Cardiac muscle cell (in vitro differentiated cells and primary cell): ENCODE measurements at places on chromosomes 4 and X. TPM values are rescaled to one million over a fixed set of nuclear protein-coding genes. Genes with fewer than 3 reads are reported as not detected.

- DNase-seq = no peak
These were observed 18.1 kb downstream of the FHL1 start for GRCh38 chrX:136165406-136165805.

GRCh38 chr4:83851261-83852084 lies 315.6 kb downstream of the GPAT3 start:
- DNase-seq = no peak

ARHGAP36 gene
- not detected in 2 replicates for total RNA-seq

ZNF711 gene
- total RNA-seq = 11.4 and 21.8 TPM in 2 replicates

ARSH gene
- not detected in 2 replicates for total RNA-seq

- no peak for DNase-seq
These were observed 74.4 kb upstream of the ATP6AP2 start for GRCh38 chrX:40506201-40506985.

DNA sequence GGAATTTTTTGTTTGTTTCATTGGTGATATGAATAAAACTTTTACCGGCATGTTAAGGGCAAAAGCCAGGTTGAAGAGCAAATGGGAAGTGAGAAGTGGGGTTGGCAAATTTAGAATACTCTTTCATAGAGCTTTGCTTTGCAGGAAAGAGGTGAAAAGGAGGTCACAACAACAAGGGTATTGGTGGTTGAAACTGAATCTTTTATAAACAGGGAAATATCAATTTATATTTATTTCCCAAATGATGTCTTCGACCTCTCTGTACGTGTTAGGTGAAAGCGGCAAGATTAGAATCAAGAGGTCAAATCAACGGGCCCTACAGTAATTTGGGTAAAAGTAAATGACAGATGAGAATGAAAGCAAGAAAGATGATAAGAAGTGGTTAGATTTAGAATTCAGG lies 3.4 kb downstream of the SMR3A start:
- no peak for DNase-seq

- peak; percentile 39 for DNase-seq
These were observed 8.4 kb downstream of the NIPAL1 start for GRCh38 chr4:48025005-48025404.

GRCh38 chr4:23382879-23383278 lies 507.0 kb downstream of the PPARGC1A start:
- no peak for DNase-seq

GRCh38 chrX:31213941-31214340 lies 142.1 kb upstream of the FTHL17 start:
- peak; percentile 28 for DNase-seq

MAGEA1 gene
- total RNA-seq = not detected in 2 replicates

DNA sequence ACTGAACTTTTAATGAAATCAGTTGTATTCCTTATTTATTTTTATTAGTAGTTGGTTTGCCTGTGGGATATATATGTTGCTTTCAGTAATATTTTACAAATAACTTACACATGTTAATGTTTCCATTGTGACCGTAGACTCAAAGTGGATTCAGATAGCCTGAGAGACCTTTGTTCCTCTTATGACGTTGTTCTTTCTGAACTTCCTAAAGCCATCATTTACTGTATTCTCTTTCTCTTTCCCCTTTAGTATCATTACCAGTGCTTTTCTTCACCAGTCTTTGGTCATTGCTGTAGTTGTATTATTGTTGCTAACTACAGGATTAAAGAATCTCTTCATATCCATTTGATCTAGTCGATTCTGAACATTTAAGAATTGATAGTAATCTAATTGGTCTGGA lies 4.3 kb downstream of the STIM2 start:
- no peak for DNase-seq

DNA sequence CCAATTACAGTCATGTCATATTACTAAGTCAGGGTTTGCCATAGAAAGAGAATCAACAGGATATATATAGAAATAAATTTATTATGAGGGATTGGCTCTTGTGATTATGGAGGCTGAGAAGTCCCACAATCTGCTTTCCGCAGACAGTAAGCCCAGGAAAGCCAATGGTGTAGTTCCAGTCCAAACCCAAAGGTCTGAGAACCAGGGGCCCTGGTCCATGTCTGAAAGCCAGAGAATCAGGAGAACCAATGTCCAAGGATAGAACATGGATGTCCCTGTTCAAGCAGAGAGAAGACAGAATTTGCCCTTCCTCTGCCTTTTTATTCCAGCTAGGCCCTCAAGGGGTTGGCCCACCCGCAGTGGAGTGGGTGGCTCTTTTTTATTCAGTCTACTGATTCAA lies 25.6 kb downstream of the FABP2 start:
- no peak for DNase-seq

- DNase-seq = no peak
These were observed 895 bp upstream of the OPN1LW start for GRCh38 chrX:154142950-154143745.

TRAM1L1 gene
- total RNA-seq = 3.1 and 3.2 TPM in 2 replicates

DNA sequence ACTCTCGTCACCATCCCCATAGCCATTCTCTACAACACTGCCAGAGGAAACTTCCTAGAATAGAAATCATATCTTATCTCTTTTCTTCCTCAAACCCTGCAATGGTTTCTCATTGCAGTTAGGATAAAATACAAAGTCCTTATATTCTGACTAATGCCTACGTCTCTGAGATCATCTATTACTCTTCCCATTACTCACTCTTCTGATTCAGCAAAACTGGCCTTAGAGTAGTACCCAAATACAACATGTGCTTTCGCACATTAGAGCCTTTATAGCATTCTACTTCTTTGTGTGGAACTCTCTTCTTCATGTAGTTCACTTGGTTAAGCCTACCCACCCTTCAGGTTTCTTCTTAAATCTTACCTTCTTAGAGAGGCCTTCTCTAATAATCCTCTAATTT lies 28.0 kb downstream of the LHFPL1 start:
- DNase-seq = no peak

DNA sequence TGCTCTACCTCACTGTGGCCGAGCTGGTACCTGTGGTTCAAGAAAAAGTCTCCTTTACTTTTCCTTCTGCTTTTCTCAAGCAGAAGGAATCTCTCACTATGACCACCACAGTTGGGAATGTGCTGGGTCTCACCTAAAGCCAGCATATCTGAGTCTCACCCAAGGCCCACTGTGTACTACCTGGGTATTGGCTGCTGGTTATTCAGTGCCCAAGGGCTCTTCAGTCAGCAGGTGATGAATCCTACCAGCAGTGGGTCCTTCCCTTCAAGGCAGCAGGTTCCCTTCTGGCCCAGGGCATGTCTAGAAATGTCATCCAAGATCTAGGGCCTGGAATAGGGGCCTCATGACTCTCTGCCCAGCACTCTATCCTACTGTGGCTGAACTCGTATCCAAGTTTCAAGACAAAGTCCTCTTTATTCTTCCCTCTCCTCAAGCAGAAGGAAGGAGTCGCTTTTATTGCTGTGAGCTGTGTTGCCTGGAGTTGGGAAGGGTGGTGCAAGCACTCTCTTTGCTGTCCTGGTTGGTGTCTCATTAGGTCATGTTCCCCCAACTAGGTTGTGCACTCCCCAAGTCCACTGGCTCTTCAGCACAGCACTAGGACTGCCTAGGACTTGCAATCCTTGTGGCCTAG lies 6.1 kb downstream of the CXCL10 start:
- DNase-seq = no peak

GRCh38 chr4:81084634-81085033 lies 54.1 kb downstream of the BMP3 start:
- DNase-seq = peak; percentile 38

TMPRSS11D gene
- total RNA-seq = not detected in 2 replicates

UNC5C gene
- 25.9 and 28.4 TPM in 2 replicates for total RNA-seq

DNA sequence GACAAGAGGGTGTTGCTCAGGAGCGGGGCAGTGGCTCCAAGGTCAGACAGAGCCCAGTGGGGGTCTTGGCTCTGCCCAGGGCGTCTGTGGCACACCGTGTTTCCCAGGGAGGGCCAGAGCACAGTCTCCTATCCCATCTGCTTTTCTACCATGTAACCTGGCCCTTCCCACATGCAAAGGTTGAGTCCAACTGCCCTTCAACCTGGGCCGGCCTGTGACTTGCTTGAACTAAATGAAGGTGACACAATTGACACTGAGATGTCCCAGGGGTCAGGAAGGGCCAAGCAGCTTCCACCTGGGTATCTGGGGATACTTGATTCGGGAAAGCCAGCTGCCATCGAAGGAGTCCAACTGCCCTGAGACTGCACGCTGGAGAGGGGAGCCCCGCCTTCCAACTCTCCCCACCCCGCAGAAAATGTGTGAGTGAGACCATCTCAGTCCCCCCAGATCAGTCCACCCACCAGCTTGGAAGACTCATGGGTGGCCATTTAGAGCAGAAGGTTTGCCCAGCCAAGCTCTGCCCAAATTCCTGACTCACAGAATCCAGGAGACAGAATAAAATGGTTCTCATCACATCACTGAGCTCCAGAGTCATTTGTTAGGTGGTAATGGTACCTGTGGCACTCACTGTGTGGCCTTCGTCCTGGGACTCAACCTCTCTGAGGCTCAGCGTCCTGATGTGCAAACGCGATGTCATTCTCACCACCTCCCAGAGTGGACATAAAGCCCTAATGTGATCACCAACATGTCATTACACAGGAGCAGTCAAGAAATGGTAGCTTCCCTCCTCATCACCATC lies 18.1 kb downstream of the PPP2R2C start:
- DNase-seq = no peak

DNA sequence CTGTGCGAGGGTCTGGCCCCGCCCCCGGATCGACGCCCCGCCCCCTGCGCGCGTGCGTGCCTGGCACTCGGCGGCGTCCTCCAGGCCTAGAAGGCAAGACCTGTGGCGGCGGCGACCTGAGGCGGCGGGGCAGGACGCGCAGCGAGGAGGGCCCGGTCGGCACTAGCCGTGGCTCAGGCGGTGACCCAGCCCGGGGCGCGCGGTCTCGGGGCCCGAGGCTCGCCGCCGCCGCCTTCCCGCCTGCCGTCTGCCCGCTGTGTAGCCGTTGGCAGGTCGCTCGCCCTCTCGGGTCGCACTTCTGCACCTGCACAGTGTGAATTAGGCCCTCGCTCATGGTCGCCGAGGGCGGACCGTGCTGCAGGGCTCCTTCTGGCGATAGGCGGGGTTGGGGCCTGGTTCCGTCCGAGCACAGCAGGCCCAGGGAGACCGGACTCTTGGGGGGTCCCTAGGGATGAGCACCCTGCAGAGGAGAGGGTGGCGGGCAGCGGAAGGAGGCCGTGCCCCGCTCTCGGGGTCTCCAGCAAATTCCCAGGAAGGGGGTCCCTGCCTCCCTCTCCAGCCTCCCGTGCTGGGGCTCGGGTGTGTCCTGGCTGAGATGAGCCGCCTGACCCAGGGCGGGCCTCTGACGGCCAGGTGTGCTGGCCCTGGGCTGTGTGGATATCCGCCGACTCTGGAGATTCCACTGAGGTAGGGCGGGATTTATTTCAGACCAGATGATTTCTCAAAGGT lies 557 bp upstream of the FAM53A start:
- DNase-seq = no peak
